Spleen (tissue), 13 donors: ENCODE measurements at places on chromosomes 2 and 18. TPM values are rescaled to one million over a fixed set of nuclear protein-coding genes. Genes with fewer than 3 reads are reported as not detected.

DNA sequence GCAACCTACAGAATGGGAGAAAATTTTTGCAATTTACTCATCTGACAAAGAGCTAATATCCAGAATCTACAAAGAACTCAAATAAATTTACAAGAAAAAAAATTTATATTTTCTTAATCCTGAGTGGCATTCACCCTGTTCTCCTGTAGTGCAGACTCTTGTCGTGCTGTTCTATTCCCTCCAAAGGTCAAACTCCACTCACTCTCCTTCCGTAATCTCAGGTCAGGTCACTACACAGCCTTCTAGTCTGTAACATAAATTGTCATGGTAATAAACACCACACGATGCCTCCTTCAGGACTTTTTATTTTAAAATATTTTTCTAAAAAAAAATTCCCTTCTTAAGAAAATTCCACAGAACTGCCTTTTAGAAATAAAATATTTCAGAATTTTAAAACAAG, 417.9 kb upstream of the GCFC2 start:
- no peak for DNase-seq

DNA sequence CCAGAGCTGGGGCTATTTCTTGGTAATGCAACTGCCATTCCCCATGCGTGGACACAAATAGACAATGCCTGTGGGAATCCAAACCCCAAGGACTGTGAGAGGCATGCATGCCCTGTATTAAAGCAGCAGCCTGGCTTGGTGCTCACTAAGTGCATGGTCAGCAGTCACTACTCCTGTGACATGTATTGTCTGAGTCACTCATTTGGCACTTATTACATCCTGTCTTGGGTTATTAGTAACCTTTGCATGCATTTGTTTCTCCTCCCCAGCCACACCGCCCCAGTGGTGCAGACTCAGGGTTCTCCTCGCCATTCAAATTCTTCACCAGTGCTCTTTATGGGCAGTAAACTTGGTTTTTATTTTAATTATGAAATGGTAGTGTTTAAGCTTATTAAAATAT, 30.2 kb downstream of the PRKCE start:
- no peak for DNase-seq

- DNase-seq = no peak
These were observed 3.6 kb downstream of the DYNC2LI1 start for GRCh38 chr2:43777306-43777926.

DNA sequence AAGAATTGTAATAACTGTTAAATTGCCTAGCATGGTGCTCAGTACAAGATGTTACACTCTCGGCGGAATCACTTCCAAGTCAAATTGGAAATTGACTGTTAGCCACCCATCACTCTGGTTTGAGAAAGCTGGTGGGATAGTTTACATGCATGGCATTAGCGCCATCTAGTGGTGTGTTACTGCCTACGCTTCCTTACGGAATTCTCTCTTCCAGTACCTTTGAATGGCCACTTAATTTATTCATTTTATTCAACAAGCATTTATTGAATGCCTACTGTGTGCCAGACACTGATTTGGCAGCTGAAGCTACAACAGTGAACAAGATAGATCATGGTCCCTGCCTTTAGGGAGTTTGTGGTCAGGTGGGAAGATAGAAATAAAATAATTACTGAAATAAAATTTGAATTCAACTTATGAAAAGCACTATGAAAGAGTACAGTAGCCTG, 171.2 kb downstream of the TMEM247 start:
- no peak for DNase-seq

GRCh38 chr18:47794725-47795433, 135.6 kb downstream of the SMAD2 start:
- DNase-seq = no peak

GRCh38 chr2:160407393-160408172, 86.0 kb downstream of the RBMS1 start:
- DNase-seq = peak; percentile 95

DNA sequence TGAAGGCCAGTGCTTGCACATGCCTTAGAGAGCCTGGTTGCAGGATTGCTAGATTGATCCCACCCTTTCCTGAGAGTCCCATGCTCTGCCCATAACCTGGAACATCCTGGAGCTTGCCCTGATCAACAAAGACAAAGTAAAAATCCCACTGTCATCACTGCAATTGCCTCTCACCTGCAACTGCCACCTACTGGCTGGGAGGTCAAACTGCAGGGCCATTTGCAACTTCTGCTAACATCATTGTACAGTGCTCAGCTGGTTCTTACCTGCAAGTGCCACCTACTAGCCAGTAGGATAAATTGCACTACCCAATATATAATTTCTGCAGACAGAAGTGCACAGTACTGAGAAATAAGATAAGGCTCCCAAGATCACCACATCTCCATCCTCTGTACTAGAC, 947.5 kb downstream of the CPS1 start:
- DNase-seq = no peak

DNA sequence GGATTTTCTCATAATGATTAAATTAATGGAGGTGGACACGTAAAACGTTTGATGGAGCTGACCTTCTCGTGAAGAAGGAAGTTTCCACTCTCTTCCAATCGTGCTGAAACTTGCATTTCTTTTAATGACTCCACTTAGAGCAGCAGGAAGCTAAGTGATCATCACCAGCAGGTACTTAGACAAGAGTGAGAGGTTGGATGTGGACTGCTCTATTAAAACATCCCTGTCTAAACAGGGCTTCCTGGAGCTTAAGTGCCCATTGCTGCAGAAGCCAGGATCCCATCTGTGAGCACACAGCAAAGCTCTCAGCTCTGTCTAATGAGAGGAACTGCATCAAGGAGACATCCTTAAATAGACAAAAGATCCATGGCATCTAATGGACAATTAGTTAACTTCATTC, 1539.5 kb upstream of the CELF4 start:
- DNase-seq = no peak

DNA sequence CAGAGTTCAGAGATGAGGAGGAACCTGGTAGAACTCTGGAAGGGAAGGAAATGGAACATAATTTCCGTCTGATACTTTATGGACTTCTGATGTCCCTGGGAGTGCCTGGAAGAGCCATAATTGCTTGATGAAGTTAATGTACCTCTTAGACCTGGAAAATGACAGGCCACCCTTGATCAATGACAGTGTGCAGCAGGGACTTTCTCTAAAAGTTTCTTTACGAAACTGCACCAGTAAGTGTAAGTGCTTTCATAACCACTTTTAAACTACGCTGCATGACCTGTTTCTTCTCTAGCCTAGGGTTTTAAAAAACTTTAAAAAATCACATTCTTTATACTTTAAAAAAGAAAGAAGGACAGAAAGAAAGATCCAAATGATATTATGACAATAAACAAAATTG, 164.5 kb downstream of the LPIN1 start:
- DNase-seq = no peak

DNA sequence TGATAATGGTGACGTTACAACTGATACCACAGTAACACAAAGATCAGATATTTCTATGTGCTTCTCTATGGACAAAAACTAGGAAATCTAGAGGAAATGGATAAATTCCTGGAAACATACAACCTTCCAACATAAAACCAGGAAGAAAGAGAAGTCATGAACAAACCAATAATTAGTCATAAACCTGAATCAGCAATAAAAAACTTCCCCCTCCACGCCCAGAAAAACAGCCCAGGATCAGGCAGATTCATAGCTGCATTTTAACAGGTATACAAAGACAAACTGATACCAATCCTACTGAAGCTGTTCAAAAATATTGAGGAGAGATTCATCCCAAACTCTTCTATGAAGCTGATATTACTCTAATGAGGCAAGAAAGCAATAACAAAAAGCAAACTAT, 1535.2 kb upstream of the LRRTM1 start:
- no peak for DNase-seq

GRCh38 chr18:45449418-45450227, 165.7 kb upstream of the SLC14A2 start:
- DNase-seq = no peak

- no peak for DNase-seq
These were observed 28.4 kb downstream of the C2orf76 start for GRCh38 chr2:119338272-119338671.

- DNase-seq = no peak
These were observed 7.1 kb downstream of the C2orf92 start for GRCh38 chr2:97676620-97677019.

GRCh38 chr2:238061315-238062202, 758 bp downstream of the SCLY start:
- DNase-seq = peak; percentile 80

DNA sequence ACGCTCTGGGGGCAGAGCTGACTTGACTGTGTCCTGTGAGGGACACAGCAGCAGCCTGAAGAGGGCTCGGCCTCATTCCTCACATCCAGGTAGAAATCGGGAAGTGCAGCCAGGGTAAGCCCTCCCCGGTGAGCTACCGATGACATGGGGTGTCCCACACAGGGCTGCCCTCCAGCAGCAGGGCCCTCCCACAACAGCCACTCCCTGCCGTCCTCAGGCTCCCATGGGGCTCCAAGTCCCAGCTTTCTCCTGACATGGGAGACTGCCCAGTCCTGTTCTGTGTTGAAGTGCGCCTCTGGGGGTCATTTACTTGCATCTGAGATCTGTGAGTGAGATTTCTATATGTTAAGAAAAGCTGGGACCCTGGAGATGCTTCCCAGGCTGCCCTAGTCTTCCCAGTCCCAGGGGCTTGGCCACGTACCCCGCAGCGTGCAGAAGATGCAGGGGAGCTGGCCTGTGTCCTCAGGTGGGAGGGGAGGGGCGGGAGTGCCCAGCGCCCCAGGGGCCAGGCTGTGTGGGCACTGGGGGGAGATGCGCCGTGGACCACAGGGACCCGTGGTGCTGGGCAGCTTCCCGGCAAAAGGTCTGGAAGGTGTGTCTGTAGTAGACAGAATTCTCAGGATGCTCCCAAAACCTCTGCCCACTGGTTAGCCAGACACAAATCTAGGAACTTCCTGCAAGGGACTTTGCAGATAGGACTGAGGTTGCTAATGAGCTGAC, 87.9 kb downstream of the FAM168B start:
- no peak for DNase-seq

- no peak for DNase-seq
These were observed 55.0 kb downstream of the ODC1 start for GRCh38 chr2:10392951-10393639.

GRCh38 chr2:134852518-134852917, 14.1 kb downstream of the ACMSD start:
- no peak for DNase-seq

DNA sequence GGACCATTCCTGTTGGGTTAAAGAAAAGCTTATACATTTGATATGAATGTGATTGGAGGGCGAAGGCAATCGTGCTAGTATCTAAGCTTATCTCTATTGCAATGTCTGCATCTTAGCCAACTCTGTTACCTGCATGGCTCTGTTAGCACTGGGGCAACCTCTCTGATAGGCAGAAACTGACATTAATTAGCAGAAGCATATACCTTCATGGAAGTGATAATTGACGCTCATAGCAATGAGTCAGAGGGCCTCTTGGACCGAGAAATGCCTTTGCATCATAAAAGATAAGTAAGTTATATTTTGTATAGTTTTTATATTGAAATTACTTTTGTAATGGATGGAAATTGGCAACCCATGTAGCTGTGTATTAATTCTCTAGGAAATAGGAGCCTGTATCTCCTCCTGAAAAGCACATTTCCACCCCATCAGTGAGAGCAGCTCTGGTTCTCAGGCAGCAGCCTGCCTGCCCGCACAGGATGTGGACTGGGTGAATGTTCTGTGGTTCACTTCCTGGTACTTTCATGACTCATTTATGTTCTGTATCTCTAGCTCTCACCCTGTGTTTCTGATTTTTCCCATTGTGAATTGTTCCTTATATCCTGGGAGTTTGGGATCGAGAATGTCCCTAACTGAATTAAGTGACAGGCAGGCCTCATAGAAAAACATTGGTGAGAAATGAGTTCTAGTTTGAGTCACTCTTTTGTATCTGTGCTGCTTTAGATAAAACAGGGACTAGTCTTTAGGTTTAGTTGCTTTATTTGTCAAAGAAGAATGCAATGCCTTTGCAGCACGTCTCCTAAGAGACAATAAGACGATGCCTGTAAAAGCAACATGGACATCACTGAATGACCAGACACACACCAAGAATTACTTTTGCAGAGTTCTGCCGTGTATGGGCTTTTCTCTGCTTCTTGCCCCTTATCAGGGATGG, 344.9 kb downstream of the DCDC2C start:
- DNase-seq = no peak

DNA sequence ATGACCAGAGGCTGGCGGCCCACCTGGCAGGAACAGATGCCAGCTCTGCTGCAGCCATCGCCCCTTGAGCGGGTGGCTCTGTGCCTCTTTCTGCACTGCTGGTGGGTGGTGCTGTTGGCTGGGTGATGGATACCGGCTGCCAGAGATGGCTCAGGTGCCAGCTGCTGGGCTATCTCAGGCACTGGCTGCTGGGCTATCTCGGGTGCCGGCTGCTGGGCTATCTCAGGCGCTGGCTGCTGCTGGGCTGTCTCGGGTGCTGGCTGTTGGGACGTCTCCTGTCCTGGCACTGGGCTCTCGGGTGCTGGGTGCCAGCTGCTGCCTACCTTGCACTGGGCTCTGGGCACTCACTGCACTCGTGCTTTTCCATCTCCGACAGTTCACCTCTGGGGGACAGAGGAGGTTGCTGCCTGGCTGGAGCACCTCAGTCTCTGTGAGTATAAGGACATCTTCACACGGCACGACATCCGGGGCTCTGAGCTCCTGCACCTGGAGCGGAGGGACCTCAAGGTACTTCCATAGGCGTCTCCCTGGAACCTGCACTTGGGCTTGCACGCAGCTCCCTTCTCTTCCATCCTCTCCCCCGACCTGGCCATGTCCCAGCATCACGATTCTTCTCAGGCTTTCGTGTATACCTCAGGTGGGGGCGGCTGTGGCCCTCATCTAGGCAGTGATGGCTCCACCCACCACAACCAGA, 98.4 kb downstream of the USP40 start:
- peak; percentile 74 for DNase-seq

- DNase-seq = no peak
These were observed 2.0 kb downstream of the PPP4R1 start for GRCh38 chr18:9612215-9612830.

DNA sequence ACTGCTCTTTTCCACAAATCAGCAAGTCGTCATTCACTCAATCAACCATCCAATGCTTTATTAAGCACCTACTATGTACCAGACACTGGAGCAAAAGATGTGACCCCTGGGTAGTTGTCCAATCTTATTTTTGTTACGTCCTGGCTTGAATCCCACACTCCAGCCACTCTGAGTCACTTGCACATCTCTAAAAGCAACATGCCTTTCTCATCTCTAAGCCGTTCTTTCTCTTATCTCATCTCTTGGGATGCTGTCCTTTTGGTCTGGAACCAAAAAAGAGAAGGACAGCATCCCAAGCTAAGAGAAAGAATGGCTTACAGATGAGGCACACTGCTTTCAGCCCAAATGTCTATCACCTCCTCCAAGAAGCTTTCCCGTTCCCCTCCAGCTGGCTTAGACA, 58.8 kb downstream of the RNF152 start:
- no peak for DNase-seq

GRCh38 chr2:172208791-172209325, 106.2 kb upstream of the DLX2 start:
- DNase-seq = no peak

GRCh38 chr2:129396980-129397599, 582.4 kb upstream of the RAB6C start:
- peak; percentile 47 for DNase-seq

- DNase-seq = no peak
These were observed 77.7 kb upstream of the WDR75 start for GRCh38 chr2:189363559-189363958.

The FRZB gene
- 28.8 TPM for total RNA-seq

The UCN gene
- total RNA-seq = 1.9 TPM

The LONRF2 gene
- 1.8 TPM for total RNA-seq

The MOGAT1 gene
- not detected for total RNA-seq

The FBLN7 gene
- total RNA-seq = 6.8 TPM

The GATA6 gene
- 32.0 TPM for total RNA-seq

The MTHFD2 gene
- total RNA-seq = 55.5 TPM

The WDR54 gene
- total RNA-seq = 17.9 TPM

The OSR1 gene
- total RNA-seq = not detected

The RAB6C gene
- 1.9 TPM for total RNA-seq
